ENCODE measurements at places on chromosomes 2 and 18.

DNA sequence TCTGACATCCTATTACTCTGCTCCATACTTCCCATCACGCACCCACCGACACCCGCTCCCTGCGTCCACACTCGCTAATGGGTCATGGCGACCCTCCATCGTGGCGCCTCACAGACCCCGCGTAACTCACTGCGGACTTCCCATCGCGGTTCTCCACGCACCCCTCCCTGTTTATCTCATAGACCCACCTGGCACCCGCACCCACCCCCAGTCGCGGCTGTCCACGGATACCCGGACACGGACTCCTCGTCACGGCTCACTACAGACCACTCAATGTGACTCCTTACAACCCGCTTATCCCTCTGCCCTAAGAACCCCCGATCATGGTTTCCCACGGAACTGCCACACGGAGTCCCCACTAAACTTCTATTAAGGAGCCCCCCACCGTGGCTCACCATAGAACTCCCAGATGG is 458 bp downstream of the CXXC1 start:
- DNase-seq = no peak

DNA sequence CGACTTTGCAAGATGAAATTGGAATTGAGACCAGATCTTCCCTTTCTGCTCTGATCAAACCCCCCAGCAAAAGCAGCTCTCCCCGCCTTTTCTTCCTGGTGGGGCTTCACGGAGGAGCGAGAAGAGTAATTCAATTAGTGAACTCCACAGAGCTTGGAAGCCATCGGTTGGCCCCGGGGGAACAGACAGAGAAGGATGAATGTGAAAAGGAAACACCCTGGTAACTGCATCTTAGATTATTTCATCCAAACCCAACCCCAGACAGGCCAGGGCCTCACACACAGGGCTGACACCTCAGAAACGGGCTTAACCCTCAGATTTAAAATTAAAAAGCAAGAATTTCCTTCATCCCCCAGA is 18.3 kb downstream of the SMAD7 start:
- DNase-seq = no peak

DNA sequence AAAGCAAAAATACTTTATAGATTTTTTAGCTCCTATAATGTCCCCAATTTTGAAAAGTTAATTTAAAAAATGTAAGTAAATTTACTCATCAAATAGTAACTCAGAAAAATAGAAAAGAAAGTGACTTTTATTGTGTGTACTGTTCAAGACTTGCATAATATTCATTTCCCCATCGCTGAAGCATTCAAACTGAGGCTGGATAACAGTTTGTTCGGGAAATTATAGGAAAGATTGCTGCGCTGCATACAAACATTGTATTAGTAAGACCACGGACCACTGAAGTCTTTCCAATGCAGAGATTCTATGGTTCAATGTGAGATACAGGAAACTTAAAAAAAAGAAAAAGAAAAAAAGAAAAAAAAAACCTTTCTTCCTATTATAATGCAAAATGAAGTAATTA is 10.4 kb downstream of the STK17B start:
- DNase-seq = no peak

DNA sequence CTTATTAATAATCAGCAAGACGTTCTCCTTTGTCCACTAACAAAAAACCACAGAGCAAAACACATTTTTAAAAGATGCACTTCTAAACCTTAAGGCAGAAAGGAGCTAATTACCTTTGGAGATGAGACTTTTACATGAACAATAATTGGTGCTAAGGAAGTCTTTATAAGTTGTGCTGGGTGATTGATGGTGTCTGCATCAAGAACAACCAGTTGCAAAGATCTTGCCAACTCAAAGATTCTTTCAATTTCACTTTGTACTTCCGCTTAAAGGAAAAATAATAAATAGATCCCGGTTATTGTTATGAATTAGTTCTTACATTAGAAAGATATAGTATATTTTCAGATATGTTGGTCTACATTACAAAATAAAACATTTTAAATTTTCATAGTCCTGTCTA is 26.9 kb upstream of the ARL5A start:
- DNase-seq = no peak

- no peak for DNase-seq
Observed at GRCh38 chr2:238081150-238081549, 19.0 kb upstream of the ESPNL start.

DNA sequence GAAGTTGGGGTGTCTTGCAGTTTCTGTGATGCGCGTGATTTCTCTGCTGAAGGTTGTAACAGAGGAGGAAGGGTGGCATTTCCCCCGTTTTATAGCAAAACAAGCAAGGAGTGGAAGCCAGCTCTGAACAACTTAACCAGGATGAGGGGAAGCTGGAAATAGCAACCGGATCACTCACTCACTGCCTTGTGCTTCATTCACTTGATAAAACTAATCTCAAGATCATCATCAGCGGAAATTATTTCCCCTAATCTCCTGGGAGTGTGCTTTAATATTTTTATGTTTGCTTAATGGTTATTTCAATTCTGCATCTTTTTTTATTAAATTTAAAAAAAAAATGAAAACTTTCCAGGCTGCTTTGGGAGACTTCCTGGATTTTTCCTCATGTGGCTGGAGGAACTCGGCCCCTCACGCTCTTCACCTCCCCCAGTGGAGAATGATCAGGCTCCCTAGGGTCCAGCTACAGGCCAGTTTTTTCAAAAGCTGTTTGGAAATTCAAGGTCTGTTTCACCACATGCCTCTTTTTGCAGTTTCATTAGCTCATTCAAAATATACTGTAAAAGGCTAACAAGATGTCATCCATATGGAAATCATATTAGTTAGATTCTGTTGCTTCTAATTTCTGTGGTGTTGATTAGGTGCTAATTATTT is 31.7 kb downstream of the CABLES1 start:
- DNase-seq = no peak

DNA sequence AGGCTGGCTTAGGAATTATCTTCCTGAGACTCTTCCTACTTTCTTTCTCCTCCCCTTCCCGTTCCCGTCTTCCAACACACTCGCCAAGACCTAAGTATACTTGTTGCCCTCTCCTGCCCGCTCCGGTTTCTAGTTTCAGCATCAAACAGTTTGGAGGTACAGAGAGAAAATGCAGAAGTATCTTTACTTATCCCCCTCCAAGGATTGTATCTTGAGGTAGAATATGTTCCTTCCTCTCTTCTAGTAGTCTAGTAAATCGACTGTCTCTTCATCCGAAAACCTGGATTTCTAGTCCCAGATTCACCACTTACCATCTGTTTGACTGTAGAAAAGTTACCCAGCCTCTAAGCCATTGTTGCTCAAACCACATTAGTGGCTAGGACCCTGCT is 755 bp downstream of the EIF4E2 start:
- no peak for DNase-seq

- no peak for DNase-seq
Observed at GRCh38 chr2:16322308-16323125, 343.1 kb downstream of the CYRIA start.

- DNase-seq = no peak
Observed at GRCh38 chr18:48711651-48712486, 173.0 kb downstream of the CTIF start.

GRCh38 chr2:221517696-221518151 is 54.4 kb downstream of the EPHA4 start:
- DNase-seq = peak; percentile 70

DNA sequence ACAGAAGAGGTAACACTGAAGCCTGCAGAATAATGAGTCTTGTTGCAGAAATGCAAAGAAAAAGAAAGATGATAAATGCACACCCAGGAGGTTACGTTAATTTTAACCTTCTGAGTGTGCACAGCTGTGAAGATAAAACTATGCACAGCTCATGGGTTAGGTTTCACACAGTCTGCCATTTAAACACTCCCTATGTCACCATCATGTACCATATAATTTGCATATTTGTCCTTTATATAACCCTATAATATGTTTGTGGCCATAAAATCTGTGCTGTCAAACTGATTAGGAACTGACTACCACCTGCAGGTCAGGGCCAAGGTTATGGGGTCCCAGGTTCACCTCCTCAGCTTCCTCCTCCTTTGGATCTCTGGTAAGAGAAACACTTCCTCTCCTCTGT is 205.5 kb downstream of the RPIA start:
- DNase-seq = no peak

DNA sequence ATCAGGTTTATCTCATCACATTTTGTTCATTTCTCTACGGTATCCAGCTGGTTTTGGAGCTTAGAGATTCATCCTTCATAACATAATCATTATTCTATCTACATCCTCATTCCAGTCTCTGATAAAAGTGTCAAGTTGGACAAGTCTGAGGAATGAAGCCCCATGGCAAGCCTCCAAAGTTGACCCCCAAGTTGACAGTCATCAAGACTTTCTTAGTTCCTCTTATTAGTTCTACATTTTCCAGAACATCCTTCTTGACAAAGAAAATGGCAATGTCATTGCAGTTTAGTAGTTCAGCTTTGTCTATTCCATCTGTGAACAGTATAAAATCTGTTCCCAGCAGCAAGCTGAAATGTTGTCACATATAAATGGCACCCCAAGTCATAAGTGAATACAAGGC is 4.5 kb upstream of the TMSB10 start:
- no peak for DNase-seq

GRCh38 chr18:25535495-25535894 is 183.5 kb upstream of the ZNF521 start:
- no peak for DNase-seq

GRCh38 chr2:9004338-9005204 is 1.1 kb upstream of the MBOAT2 start:
- no peak for DNase-seq

- no peak for DNase-seq
Observed at GRCh38 chr18:35754464-35754863, 172.9 kb downstream of the GALNT1 start.

- DNase-seq = no peak
Observed at GRCh38 chr2:239251971-239252370, 148.8 kb downstream of the HDAC4 start.

- DNase-seq = peak; percentile 9
Observed at GRCh38 chr2:19955544-19956422, 34.1 kb downstream of the WDR35 start.

DNA sequence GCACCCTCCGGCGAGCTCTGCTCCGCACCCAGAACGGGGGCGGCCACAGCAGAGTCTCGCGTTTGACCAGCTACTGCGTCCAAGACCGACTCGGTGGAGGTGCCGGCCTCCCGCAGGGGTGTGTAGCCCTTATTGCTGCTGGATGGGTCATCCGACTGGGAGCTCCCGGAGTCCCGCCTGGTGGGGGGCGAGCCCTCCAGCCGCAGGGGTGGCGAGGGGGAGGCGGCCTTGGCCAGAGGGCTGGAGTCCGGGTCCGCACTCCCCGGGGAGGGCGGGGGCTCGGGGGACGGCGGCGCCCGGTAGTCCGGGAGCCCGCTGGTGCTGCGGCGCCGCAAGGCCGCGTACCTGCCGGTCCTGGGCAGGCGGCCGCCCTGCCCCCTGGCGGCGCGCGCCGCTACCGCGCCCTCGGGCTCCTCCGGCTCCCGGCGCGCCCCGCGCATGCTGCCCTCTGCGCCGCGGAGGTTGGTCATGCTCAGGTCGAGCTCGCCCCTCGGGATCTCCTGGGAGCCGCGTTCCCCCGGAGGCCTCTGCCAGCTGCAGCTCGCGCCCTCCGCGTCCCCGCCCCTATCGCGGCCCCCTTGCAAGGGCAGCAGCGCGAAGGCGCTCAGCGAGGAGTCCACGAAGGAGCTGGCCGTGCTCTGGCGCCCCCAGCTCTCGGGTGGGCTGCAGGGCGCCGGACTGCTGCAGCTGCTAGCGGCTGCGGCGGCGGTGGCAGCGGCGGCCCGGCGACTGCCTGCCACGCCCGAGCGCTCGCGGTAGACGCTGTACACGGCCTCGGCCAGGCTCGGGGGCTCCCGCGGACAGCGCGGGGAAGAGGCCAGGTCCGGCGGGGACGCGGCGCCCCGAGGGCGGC is 4.8 kb downstream of the TMEM200C start:
- DNase-seq = peak; percentile 10

DNA sequence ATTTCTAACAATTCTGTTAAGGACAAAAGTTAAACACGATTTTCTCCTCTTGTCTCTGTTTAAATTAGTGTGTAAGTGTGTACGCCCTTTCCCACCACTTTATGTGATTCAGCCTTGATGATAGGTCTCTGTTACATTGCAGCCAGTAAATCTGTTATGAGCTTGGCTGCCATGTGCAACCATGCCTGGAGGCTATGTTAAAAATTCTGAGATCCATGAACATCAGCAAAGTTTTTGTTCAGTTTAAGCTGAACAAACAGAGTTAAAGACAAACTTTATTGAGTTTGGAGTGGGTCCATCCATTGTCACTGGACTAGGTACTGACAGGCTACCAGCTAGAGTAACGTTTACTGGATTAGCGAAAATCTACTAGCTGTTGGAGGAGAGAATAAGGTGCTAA is 110.4 kb downstream of the NCKAP5 start:
- DNase-seq = no peak

DNA sequence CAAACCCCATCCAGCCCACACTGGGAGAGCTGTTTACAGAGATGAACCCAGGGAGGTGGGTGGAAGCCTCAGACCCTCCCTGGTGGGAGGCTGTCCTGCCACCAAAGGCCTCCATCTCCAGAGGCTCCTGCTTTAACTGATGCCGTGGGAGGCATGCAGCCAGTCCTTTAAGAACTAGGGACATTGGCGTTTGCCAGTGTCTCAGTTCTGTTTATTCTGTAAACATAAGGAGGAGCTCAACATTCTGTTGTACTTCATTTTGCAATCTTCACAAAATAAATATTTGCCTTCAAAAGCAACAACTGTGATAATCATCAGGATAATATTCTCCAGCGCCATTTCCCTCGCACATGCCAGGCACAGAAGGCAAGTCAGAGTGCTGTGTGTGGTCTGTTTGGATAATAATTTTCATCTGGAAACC is 6.8 kb downstream of the EDAR start:
- DNase-seq = no peak

DNA sequence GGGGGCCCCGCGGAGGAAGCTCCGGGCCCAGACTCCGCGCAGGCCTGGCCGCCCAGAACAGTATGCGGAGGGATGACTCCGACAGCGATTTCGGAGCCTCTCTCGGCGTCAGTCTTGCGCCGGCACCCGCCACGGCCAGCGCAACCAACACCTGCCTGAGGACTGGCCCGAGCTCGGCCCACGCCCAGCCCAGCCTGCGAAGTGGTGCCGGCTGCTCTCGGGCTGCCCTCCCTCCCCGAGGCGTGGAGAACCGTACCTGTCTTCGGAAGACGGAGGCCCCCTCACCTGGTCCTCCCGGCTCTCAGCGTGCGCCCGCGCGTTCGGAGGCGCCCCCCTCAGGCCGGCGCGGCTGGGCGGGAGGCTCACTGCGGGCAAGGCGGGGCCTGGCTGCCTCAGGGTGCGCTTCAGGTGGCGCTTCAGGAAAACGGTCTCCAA is at the start of gene M1AP:
Gene M1AP, minus strand, starts transcription at position 322 of the 435 bp plus-strand sequence. CDS start 8,055 bp downstream, outside the sequence.
- DNase-seq = no peak

DNA sequence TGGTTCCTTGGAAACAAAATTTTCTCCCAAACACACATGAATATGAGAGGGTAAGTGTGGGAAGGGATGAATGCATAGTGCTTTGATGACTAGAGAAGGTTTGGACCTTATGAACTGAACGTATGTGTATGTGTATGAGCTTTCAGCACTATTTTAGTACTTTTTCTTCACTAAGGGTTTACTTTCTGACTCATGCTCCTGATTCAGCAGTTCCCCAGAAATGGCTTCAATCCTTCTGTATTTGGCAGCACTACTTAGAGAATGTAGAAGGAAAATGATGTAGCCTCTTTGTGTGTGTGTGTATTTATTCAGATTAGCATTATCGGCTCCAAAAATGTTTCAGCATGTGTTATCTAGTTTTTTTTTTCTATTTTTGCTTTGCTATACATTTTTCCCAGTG is 22.2 kb downstream of the KCNJ3 start:
- no peak for DNase-seq

Data from activated T-helper 1 cell treated with Interleukin-2 at 50 U/mL for 16 hours (primary cell).